Mucosa of descending colon (tissue), 3 donors: ENCODE measurements at places on chromosomes 5 and 9. TPM values are rescaled to one million over a fixed set of nuclear protein-coding genes. Genes with fewer than 3 reads are reported as not detected.

Gene NRARP
- total RNA-seq: 171 TPM

Gene SEMA6A
- total RNA-seq: 106 TPM

- no peak for DNase-seq
These were observed 48.8 kb downstream of the LNPEP start for GRCh38 chr5:96984506-96985192.

GRCh38 chr9:29456940-29457339 is 1883.7 kb upstream of the C9orf72 start:
- DNase-seq: no peak

Gene STKLD1
- total RNA-seq: 0.41 TPM

- no peak for DNase-seq
These were observed 27.7 kb downstream of the PCDHB15 start for GRCh38 chr5:141272906-141273305.

Gene WNT8A
- total RNA-seq: not detected

DNA sequence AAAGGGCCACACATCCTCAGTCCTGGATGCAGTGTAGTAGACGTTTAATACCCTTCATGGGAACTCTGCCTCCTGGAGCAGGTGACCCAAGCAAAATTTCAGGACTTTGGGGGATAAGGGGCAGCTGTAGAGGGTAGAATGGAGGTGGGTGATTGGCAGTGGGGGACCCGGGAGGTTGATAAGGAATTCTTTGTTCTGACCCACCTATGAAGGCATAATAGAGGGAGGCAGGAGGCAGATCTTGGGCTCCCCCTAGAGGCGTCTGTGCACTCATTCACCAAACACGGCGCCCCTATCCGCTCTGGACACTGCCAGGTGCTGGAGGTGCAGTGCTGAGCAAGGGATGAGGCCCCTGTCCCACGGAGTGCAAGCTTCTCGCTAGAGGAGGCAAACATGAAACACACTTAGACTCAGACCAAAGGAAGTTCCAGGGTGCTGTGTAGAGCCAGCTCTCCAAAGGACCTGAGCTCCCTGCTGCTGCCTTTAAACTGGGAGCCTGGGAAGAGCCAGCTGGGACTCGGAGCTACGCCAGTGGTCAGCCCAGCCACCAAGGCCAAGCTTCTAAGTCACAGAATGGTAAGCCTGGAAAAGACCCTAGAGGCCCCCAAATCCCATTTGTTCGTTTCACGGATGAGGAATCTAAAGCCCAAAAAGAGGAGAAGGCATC is 7.7 kb downstream of the IL17B start:
- peak; percentile 74 for DNase-seq

- DNase-seq: no peak
These were observed 312.0 kb upstream of the EDIL3 start for GRCh38 chr5:84696651-84697050.

DNA sequence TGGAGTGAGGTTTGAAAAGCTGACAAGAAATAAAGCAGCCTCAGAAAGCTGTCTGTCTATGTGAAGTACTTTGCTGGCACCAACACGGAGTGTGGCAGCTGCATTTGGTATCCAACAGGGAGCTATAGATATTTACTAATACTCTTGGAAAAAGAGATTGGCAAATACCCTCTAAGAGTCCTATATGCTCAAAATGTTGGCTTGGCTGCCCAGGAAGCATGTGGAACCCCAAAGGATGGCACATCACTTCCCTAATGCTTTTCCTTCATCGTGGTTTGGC is 398.3 kb downstream of the TLE4 start:
- no peak for DNase-seq

- DNase-seq: no peak
These were observed 137.8 kb downstream of the CEMIP2 start for GRCh38 chr9:71630377-71630995.

- no peak for DNase-seq
These were observed 207.7 kb downstream of the FRMD3 start for GRCh38 chr9:83330207-83331196.

DNA sequence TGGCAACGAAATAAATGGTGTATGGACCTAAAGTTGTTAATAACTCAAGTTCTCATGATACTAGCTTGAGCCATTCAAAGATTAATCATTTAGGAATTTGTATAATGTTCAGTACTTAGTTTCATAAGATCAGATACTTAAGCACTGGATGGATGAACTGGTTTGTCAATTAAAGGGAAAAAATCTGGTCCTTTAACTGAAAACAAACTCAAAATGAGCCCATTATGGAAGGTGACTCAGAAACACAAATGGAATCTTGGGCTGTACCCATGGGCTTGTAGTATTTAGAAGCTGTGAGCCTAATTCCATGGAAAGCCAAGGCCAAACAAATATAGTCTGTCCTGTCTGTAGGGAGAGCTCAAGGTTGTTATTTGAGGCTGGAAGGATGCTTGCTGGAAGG is 27.6 kb upstream of the ADRB2 start:
- no peak for DNase-seq

Gene CCL27
- total RNA-seq: not detected

Gene MAMDC4
- total RNA-seq: 15.4 TPM

DNA sequence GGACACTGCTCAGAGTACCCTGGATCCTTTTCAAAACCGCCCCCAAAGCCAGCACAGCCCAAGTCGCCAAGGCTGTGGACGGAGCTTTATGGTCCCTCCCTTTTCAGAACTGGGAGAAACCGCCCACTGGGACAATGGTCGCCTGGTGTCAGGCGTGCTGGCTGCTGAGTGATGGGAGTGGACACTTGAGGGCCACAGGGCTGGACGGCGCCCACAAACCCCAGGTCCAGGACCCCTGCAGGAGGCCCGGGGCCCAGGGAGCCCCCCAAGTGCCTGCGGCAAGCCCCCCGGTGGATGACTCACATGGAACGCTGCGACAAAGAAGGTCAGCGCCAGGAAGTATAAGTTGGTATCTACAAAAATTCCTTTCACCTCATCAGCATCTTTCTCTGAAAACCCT is 10.9 kb downstream of the CLPTM1L start:
- DNase-seq: peak; percentile 36

DNA sequence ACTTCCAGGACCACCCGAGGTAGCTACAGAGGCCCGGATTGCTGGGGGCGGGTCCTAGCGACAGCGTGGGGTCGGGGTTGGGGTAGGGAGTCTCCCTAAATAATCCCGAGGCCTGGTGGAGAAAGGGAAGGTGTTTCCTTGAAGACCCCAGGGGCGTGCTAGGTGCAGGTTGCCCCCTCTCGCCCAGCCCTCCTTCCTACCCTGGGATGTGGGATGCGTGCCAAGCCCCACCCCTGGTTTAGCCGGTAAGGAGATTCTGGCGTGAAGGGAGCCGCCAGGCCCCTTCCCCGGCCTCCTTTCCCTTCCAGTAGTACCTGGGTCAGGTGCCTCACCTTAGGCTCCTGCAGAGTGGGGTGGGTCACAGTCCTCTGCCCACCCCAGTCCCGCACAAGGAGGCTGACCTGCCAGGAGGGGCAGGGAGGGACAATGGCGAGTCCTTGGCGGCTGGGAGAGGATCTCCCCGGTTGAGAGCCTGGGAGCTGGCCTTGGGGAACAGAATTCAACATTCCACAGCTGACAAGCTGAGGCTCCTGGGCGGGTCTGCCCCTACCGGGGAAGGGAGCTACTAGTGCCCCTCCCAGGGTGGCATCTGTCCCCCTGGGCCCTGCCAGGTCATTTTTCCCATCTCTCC is 674 bp downstream of the TSPAN17 start:
- DNase-seq: peak; percentile 82

- no peak for DNase-seq
These were observed 26.1 kb upstream of the CAST start for GRCh38 chr5:96636046-96636445.

DNA sequence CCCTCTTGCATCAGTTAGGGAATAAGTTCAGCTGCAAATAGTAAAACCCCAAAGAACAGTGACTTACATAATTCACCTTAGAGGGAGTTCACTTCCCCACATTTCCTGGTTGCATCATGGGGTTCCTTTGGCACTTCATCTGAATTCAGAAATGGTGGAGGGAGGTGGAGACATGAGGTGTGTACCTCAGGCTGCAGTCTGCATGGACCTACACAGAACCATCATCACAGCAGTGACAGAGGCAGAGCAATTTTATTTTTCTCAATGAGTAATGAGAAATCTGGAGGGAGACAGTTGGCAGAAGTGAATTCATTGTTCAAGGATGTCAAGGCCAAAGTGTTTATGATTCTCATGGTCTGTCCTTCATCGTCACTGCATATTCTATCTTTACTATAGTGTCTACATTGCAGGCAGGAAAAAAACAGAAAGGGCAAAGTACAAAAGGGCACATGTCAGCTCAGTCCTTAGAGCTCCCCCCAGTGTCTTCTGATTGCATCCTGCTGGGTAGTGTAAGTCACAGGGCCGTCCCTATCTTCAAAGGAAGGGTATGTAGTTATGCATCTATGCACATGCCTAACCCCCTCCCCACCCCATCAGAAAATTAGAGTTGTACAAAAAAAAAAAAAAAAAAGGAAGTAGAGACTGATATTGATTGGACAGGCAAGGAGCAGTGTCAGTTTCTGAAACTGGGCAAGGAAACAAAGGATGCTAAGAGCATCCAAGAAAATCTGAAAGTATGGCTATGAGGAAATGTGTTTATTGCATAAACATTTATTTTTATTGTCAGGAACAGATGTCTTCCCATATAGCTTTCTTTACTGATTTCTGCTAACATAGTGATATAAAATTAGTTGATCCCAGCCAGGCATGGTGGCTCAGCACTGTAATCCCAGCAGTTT is 132.7 kb upstream of the APC start:
- DNase-seq: no peak

GRCh38 chr5:169651526-169651925 is 14.5 kb downstream of the DOCK2 start:
- DNase-seq: no peak

- peak; percentile 31 for DNase-seq
These were observed 49.5 kb downstream of the COL5A1 start for GRCh38 chr9:134690946-134691694.

Gene NOXA1
- 27.2 TPM for total RNA-seq

DNA sequence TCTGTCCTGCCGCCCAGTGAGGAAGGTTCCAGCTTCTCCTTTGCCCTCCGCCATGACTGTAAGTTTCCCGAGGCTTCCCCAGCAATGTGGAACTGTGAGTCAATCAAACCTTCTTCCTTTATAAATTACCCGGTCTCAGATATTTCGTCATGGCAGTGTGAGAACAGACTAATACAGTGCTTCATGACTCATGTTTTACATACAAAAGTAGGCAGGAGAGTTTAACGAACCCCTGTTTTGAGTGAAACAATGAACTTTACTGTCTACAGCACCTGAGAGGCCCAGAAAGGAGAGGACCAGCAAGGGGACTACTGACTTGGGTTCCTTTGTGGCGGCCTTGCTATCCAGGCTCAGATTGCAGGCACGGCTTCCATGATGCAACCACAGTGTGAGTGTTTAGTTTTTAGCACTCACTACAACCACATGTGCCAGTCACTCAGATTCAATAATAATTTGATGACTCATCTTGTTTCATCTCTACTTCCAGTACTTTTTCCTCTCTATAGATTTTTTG is 139.1 kb upstream of the CLINT1 start:
- no peak for DNase-seq

DNA sequence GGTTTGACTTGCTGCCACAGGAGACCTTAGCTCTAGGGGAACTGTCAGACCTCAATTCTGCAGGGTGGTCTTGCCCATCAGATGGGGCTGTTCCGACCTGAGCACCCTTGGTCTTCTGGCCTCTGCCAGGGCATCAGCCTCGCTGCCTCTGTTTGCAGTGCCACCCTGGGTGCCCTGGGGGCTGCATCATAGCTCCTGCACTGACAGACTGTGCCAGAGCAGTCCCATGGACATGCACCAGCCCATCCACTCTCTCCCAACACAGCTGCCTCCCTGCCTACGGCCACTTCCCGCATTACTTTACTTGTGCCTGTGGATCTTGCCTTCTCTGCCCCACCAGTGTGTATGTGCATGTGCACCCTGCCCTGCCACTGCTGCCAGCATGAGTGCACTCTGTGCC is 884.7 kb upstream of the ARRDC3 start:
- DNase-seq: no peak

GRCh38 chr9:126556560-126557250 is 57.0 kb upstream of the LMX1B start:
- DNase-seq: no peak

GRCh38 chr5:12845549-12846159 is 941.4 kb upstream of the CTNND2 start:
- no peak for DNase-seq

GRCh38 chr5:75009556-75010345 is 42.6 kb downstream of the GCNT4 start:
- DNase-seq: no peak

Gene NEURL1B
- 97.6 TPM for total RNA-seq

DNA sequence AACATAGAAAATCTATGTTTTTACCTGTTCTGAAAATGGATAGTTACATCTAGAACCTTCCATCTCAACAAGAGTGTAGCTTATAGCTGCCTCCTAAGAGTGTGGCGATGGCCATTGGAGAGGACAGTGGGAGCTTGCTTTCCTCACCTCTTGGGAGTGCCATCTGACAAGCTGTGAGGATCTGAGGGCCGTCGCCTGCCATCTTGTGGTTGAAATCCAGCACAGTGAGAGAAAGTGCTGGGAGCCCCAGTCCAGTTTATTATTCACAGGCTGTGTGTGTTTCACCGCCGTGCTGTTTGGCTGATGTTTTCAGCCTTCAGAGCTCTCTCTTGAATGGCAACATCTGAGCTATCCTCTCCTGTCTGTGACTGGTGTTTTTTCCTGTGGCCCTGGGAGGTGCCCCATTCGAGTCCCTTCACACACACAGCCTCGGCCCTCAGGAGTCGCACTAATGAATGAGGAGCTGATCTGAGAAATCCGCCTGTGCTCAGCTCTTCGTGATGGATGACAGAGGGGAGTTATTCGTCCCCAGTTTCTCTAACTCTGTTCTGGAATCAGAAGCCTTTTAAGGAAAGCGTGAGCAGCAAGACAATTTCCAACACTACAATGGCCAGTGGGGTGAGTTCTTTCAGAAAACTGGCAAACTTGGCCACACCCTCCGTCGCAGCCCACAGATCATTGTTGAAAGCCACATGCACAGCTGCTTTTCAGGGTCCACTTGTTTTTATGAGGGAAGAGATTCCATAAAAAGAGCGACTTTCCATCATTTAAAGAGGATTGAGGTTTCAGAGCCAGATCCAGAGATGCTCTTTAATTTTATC is 170.3 kb downstream of the PDZD2 start:
- peak; percentile 42 for DNase-seq

Gene CREB3
- 28.2 TPM for total RNA-seq

GRCh38 chr5:151937851-151938250 is 13.2 kb upstream of the GLRA1 start:
- no peak for DNase-seq

Gene HMCN2
- total RNA-seq: 40.5 TPM

GRCh38 chr5:62499756-62500155 is 78.9 kb upstream of the LRRC70 start:
- DNase-seq: no peak
